ENCODE measurements at places on chromosomes 5 and 9.

DNA sequence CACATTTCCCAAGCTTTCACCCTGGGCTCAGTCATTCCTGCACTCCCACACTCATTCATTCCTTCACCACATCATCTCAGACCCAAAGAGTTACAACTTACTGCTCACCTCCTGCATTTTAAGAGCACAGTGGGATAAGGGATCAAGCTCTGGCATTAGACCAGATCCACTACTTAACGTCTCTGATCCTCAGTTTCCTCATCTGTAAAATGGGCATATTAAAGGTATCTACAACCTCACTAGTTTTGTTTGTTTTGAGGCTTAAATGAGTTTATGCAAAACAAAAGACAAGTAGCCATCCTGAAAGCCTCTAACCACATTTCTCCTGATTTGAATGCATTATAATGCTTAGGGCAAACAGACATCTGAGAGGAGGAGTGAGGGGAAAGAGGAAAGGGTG lies 77.6 kb downstream of the KLHL3 start:
- no peak for DNase-seq

DNA sequence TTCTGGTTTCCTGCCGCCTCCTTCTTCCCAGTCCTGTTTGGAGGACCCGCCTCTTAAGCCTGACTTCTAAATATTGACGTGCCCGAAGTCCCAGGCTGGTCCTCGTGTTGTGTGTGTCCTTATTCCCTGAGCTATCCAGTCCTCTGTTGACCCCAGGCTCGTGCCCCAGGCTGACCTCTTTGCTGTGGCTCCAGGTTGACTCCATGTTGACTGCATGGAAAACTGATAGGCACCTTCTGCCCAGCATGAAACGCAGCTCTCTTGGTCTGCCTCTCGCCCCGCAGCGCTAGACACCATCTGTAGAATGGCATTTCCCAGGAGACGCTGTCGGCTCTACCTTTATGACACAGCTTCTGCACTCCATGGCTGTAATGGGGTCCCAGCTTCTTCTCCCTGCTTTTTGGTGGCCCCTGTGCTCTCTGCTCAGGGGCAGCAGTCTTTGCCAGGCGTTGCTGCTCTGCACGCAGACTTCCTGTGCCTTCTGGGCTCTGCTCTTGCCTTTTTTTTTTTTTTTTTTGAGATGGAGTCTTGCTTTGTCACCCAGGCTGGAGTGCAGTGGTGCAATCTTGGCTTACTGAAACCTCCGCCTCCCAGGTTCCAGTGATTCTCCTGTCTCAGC lies 28.4 kb downstream of the EHMT1 start:
- DNase-seq, result no peak

DNA sequence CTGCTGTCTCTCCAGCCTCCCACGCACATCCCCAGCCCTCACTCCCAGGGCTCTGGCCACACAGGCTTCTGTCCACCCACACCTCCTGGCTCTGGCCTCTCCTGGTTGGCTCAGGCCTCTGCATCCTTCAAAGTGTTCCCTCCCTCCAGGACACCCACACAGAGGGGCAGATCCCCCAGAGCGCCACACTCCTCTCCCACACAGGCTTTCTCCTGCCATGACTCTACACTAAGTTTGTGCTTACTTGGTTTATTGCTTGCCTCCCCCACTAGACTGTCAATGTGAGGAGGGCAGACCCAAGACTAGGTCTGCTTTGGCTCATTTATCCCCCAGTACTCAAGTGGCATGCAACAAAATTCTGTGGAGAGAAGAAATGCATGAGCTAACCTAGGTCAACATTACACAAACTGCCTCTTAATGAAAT lies 67.0 kb upstream of the SPOCK1 start:
- DNase-seq, result no peak

- no peak for DNase-seq
Observed at GRCh38 chr9:87606841-87607521, 109.3 kb downstream of the DAPK1 start.

DNA sequence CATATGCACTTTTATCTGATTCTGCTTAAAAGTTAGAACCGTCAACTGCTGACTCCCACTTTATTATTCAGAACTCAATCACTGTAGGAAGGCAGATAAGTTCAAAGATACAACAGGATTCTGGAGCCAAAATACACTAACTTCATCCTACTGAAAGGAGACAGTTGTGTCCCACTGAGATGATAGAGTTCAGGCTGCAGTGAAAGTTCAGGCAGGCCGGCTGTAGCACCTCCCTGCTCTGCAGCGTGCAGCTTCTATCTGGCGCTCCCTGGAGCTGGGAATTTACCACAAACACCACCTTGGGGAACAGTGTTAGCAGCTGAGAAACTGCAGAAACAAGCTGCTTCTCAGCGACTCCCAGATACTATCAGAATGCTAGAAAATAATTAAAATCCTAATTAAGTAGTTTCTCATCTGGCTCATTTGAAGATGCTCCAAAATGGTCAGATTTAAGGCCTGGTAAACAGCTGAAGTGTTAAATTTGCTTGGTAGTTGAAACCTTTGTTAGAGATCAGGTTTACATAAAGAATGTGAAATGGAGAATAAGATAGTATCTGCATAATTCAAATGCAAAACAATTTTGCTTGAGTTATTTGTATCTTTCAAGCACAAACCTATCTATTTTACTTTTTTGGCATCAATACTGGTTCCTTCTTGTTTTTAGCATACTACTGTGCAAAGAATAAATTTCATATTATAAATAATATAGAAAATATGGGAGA lies 52.3 kb upstream of the CNTLN start:
- DNase-seq, result no peak

DNA sequence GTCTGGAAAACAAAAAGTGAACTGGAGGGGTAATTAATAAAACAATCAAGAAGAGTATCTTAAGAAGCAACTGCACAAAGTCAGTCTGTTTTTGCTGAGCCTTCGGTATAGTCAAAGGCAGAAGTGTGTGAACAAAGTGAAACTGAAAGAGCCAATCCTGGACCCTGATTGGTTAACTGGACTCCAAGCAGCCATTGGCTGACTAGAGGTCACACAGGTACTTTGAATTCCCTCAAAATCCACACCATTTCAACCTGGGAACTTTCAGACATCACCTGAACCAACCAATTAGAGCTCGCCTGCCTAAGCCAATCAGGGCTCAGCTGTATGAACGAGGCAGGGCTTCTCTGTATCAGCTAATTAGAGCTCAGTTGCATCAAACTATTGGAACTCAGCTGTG lies 286.7 kb downstream of the TLE4 start:
- no peak for DNase-seq

DNA sequence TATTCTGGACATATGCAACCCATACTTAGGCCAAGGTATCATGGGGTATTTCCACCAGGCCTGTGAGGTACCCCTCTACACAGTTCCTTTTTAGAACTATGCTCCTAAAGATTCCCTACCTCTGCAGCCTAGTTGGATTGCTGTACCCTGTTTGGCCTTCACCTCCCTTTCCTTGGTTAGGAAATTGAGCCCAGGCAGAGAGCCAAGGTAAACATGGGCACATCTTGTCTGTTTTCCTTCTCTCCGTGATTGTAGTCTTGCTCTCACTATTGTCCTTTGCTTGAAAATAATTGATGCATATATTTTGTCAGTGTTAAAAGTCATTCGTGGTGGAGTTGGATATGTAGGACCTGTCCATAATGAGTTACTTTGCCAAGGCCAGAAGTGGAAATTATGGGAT lies 26.7 kb downstream of the BDP1 start:
- DNase-seq, result no peak

- DNase-seq, result no peak
Observed at GRCh38 chr5:34511915-34512314, 144.2 kb upstream of the RAI14 start.

DNA sequence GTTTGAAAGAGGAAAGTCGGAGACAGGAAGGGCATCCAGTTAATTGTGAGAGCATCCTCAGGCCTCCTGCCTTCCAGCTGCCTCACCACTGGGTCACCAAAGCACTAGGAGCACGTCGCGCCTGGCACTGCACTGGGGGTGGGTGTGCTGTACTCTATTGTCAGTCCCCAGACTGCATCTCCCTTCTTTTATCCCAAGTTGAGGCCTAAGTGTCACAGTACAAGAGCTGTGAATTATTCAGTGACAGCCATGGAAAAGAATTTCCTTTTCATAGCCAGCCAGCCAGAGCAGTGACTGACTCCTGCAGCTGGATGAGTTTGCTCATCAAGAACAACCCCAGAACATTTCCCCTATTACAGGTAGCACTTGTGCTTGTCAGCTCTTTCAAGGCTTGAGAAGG lies 16.3 kb downstream of the CLTA start:
- DNase-seq, result no peak

DNA sequence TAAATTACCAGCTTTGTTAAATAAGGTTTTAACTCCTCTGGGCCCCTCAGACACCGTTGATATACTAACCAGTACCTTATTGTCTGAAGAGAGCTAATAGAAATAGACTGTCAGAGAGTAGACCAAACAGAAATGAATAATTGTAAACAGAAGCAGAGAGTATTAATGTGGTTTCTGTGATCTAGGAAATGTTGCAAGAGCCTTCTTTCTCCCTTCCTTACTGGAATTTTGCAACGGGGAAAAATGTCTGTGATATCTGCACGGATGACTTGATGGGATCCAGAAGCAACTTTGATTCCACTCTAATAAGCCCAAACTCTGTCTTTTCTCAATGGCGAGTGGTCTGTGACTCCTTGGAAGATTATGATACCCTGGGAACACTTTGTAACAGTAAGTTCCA lies 5.1 kb downstream of the TYRP1 start:
- DNase-seq, result no peak

GRCh38 chr5:150289551-150290390 lies at the start of gene CAMK2A:
Gene CAMK2A (minus strand): TSS chr5:150289773. CDS start chr5:150289625, 148 bp downstream.
- no peak for DNase-seq

DNA sequence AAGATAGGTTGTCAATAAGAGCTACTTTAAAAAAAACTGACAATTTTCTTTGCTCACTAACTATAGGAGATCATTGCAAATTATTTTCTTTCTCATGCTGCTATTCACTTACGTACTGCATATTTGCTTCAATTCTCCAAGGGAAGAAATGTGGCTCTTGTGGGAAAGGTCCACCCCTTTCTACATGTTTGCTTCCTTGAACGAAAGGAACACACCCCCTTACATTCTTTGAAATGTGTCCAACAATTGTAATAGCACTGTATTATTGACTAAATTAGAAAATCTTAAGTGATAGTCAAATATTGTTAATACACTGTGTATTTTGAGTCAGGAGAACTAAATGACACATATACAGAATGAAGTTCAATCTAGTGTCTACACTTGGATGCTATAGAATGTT lies 5.2 kb downstream of the MEF2C start:
- no peak for DNase-seq

DNA sequence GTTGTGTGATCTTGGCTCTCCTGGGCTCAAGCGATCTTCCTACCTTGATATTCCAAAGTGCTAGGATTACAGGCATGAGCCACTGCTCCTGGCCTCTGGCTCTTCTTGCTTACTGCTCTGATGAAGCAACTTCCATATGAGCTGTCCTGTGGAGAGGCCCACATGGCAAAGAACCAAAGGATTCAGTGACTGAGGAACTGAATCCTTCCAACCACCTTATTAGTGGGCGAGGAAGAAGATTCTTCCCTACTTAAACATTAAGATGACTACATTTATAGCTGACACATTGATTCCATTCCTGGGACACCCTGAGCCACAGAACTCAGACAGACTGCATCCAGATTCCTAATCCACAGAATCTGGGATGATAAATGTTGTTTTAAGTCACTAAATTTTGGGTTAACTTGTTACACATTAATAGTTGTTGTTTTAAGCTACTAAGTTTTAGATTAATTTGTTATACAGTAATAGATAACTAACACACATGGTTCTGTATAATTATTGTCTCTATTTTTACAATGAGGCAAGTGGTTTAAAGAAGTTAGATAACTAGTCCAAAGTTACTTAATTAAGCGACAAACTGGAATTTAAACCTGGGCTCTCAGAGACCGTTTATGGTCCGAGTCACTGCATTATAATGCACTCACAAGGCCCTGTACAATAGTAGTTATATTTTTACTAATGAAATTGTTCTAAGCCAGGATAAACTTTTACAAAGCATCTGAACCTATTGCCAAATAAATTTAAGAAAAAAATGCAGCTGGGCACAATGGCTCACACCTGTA lies 16.7 kb upstream of the SLCO4C1 start:
- no peak for DNase-seq

DNA sequence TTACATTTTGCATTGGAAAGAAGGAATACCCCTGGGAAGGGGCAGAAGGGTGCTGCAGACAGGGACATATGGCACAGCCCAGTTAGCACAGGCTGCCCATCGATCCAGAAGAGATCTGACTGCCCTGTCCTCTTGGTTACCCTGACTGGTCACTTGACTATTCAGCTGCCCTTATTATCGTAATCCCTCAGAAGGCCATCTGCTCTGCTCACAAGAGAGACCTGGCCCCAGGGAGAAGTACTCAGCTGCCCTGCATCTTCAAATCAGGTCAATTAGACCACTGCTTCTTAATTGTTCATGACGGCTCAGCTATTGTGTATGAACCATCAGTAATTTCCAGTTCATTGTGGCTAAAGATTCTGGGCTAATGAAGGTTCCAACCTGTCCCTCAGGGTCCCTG lies 345.0 kb downstream of the TLE1 start:
- no peak for DNase-seq

GRCh38 chr5:94689908-94690307 lies 71.4 kb downstream of the SLF1 start:
- DNase-seq, result no peak

DNA sequence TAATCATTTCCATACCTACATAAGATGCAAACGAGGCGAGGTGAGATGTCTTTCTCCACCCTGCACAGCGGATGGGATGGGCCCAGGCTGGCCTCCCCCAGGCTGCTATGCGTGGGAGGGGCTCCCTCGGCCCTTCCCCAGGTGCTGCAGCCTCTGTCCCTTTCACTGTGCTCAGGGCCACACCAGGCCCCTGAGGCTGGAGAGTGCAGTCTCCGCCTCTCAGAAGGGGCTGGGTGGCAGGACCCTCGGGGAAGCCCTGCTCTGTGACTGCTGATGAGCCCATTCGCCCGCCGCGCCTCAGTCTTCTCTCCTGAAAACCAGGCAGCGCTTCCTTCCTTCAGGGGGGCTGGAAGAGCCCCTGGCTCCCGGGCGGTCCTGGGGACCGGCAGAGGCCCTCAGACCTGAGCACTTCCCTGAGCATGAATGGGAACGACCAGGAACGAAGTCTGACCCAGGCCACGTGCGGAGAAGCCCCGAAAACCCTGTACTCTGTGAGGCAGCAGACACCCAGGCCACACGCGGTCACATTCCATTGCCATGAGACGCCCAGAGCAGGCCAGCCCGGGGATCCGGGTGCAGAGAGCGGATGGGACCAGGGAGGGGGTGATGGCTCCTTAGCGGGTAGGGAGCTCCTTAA lies 21.9 kb upstream of the NOTCH1 start:
- DNase-seq, result no peak

DNA sequence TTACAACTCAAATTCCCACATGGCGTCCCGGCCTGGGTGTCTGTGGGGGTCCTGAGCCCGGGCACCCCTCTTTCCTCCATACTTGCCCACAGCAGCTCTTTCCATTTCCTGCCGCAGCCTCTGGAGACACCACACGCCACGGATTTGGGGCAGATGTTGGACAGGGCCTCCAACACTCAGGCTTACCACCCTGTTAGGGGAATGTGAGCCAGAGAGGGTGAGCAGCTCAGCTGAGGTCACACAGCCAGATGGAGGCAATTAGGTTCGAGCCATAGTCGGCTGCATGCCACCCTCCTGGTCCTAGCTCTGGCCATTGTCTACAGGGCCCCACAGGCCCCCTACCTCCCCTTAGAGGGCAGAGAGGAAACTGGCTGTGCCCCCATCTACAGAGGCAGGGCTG lies 75.6 kb upstream of the STXBP1 start:
- DNase-seq, result no peak
